ENCODE measurements at places on chromosomes 6 and 20. TPM values are rescaled to one million over a fixed set of nuclear protein-coding genes. Genes with fewer than 3 reads are reported as not detected.

The SDHAF4 gene
- 8.6 TPM for total RNA-seq

The COL11A2 gene
- total RNA-seq: 5.6 TPM

The FIG4 gene
- total RNA-seq: 22.4 TPM

The SYCP2L gene
- 1.3 TPM for total RNA-seq

The CCDC28A gene
- total RNA-seq: 16.8 TPM

The FOXF2 gene
- total RNA-seq: 0.58 TPM

The LST1 gene
- total RNA-seq: 17.7 TPM

The TMC2 gene
- 0.22 TPM for total RNA-seq

The NOX3 gene
- total RNA-seq: not detected

The RAB44 gene
- 0.27 TPM for total RNA-seq

The PDE7B gene
- 13.3 TPM for total RNA-seq

The PIM1 gene
- total RNA-seq: 50.9 TPM

The IGF2R gene
- total RNA-seq: 71.7 TPM

The CLVS2 gene
- total RNA-seq: 0.04 TPM

The CYP39A1 gene
- total RNA-seq: 8.3 TPM

The ENPP4 gene
- 22.0 TPM for total RNA-seq

The FILIP1 gene
- 40.2 TPM for total RNA-seq

The C20orf204 gene
- total RNA-seq: 2.1 TPM

The COL10A1 gene
- total RNA-seq: 0.09 TPM

The HRH3 gene
- not detected for total RNA-seq

The GINS1 gene
- 1.4 TPM for total RNA-seq

The BCLAF1 gene
- 167 TPM for total RNA-seq

The WFDC10A gene
- not detected for total RNA-seq

The ANKRD6 gene
- total RNA-seq: 22.3 TPM

The PDYN gene
- not detected for total RNA-seq

The PRR18 gene
- not detected for total RNA-seq

The SLC17A2 gene
- total RNA-seq: not detected

The WFDC8 gene
- not detected for total RNA-seq

The GPR6 gene
- not detected for total RNA-seq

The OR2J3 gene
- not detected for total RNA-seq

Measured in sciatic nerve (tissue), 2 donors.